ENCODE measurements at places on chromosomes 12 and 14.
A peak's percentile ranks its signal among the peaks of the same experiment; 100 is the strongest.

- peak; percentile 80 for DNase-seq
Measured at GRCh38 chr14:89422181-89422951, 5.3 kb upstream of the FOXN3 start.

GRCh38 chr12:54053751-54054741, at the start of gene HOXC4:
Gene HOXC4 (plus strand): TSS chr12:54053835. CDS start chr12:54053923, 88 bp downstream.
- DNase-seq, result no peak

- DNase-seq, result no peak
Measured at GRCh38 chr12:121277374-121277759, 19.1 kb downstream of the CAMKK2 start.

- no peak for DNase-seq
Measured at GRCh38 chr12:70661466-70662161, 24.4 kb upstream of the PTPRB start.

GRCh38 chr12:23853640-23854039, 95.8 kb downstream of the SOX5 start:
- no peak for DNase-seq

DNA sequence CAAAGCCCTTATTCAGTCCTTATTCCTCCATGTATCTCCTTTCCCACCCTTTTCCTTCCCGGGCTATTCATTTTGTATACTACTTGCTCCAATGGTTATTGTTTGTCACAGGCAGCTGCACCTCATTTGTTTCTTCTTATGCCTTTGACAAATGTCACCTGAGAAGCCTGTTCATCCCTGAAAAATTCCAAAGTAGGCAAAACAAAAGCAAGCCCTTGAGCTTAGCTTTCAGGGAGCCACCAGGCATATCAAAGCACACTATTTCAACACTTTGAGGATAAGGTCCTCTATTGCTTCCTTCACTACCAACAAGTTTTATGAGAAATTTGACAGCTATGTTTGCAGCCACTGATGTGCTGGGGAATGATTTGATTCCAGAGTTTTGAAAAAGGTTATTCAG, 738.7 kb upstream of the LMO3 start:
- no peak for DNase-seq

DNA sequence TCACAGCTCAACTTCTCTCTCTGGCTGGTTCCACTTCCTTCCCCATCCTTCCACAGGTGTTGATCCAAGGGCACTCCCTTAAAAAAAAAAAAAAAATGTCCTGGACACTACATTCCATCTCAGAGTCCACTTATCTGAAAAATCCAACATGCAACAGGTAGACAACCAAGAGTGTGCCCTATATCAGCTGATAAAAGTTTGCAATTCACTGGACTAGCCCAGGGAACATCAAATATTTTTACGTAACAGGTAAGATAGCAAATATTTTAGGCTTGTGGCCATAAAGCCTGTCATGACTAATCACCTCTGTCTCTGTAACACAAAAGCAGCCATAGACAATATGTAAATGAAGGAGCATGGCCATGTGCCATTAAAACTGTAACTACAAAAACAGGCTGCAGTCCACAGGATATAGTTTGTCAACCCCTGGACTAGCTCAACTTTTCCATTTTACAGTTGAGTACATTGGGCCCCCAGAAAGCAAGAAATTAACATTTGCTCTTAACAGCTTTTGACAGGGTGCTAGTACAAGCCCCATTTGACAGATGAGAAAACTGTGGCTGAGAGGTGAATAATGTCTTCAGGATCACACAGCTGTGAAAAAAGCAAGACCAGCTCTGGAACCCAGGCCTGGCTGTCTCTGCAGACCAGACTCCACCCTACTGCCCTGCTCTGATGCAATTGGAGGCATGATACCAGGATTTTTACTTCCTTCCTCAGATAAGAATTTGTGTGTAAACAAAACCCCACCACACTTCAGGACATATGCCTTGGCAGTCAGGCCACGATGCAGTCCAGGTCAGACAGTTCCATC, 68.9 kb downstream of the CMKLR1 start:
- no peak for DNase-seq

GRCh38 chr14:35963209-35963608, 137.1 kb downstream of the BRMS1L start:
- no peak for DNase-seq

GRCh38 chr14:38716926-38717325, 386.1 kb downstream of the SEC23A start:
- DNase-seq, result no peak

Measured in stimulated activated CD8-positive, alpha-beta memory T cell treated with anti-CD3 and anti-CD28 coated beads, Interleukin-4, amount 100 ng/mL, for 48 hours (primary cell).